COLO829 (cell line): ENCODE measurements at places on chromosomes 11 and 22.

DNA sequence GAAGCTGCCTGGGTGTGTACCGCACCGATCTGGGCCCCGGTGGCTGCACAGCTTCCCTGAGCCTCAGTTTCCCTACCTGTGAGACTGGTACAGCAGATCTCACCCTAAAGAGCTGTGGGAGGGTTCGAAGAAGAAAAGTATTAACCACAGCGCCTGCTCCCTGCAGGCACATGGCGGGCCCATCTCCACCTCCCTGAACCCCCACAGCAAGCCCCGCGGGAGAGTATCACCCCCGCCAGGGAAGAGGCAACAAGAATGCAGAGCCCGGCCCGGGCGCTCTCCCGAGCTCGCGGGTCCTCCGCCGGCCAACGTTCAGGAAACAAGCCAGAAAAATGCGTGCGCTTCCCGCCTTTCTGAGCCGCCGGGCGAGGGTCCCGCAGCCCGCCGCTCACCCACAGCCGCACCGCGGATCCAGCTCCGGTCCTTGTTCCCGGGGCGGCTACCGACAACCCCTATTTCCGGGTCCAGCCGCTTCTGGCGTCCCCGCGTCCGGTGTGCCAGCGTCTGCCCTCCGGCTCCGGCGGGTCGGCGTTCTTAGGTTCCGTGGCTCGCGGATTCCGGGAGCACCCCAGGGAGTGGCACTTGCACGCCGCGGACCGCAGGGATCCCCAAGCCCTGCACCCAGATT is at the start of gene TOP3B:
TOP3B (minus strand) TSS at position 450 of the 628 bp plus-strand sequence. CDS start 7,078 bp downstream, outside the sequence.
- peak; percentile 70 for DNase-seq

- DNase-seq: peak; percentile 72
Measured at GRCh38 chr11:63945477-63946163, 6.8 kb downstream of the NAA40 start.

- no peak for DNase-seq
Measured at GRCh38 chr22:49457946-49458707, 369.5 kb downstream of the BRD1 start.

GRCh38 chr11:5345831-5346230 is 2.5 kb upstream of the OR51B5 start:
- DNase-seq: no peak
